A549 treated with Hydrocortisone at 1 μM for 4 hours (cell line): ENCODE measurements at places on chromosomes 4 and X. TPM values are rescaled to one million over a fixed set of nuclear protein-coding genes. Genes with fewer than 3 reads are reported as not detected.

PDGFRA gene
- total RNA-seq, result 0.24 to 0.75 TPM (median 0.53 TPM) in 5 replicates

SLC7A11 gene
- total RNA-seq, result 16.0 to 23.1 TPM (median 17.5 TPM) in 5 replicates

CENPVL2 gene
- not detected in 5 replicates for total RNA-seq

MYOZ2 gene
- total RNA-seq, result not detected in 5 replicates

CT47B1 gene
- total RNA-seq, result not detected in 5 replicates

FAM50A gene
- total RNA-seq, result 99.8 to 121 TPM (median 111 TPM) in 5 replicates

PWWP3B gene
- not detected in 5 replicates for total RNA-seq
